ENCODE measurements at places on chromosomes 11 and 22. TPM values are rescaled to one million over a fixed set of nuclear protein-coding genes. Genes with fewer than 3 reads are reported as not detected.

DNA sequence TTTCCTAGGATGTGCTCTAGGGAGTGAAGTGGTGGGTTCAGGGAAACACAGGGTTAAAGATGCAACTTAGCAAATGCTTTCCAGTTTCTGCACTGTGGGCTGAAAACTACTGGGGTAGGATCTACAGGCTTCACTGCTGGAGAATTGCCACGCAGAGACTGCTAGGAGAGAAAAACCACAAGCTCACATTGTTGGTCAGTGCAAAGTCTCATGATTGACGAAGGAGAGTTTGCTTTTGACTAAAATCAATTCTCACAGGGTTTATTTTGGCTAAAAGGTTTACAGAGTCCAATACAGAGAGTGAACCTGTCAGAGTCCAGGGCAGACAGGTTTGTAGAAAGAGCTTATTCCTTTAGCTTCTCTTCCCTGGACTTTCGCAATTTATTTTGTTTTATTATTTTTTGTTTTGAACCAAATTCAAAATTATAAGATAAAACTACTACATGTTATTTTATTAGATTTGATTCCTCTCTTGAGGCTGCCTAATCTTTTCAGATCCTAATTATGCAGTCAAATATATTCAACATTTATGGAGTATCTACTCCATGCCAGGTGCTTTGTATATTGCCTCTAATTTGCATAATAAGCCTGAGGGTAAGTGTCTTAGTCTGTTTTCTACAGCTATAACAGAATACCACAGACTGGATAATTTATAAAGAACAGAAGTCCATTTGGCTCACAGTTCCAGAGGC lies 64.7 kb downstream of the MTNR1B start:
- DNase-seq, result no peak

- no peak for DNase-seq
Measured at GRCh38 chr11:14374922-14375830, 16.2 kb upstream of the RRAS2 start.

DNA sequence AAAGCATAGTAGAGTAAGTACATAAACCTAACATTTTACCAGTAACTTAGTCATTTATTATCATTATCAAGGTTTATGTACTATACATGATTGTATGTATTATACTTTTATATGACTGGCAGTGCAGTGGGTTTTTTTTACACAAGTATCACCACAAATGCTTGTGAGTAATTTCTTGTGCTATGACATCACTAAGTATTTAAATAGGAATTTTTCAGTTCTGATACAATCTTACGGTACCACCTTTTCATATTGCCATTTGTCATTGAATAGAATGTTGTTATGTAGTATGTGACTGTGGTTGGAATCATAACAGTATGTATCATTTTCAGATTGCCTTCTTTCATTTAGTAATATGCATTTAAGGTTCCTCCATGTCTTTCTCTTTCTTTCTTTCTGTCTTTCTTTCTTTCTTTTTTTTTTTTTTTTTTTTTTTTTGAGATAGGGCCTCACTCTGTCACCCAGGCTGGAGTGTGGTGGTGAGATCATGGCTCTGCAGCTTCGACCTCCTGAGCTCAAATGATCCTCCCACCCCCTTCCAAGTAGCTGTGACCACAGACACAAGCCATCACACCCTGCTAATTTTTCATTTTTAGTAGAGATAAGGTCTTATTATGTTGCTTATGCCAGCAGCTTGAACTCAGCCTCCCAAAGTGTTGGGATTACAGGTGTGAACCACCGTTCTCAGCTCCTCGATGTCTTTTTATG lies 18.6 kb downstream of the ATM start:
- DNase-seq, result no peak

OR51I1 gene
- not detected for total RNA-seq

NFAM1 gene
- not detected for total RNA-seq
